ENCODE measurements at places on chromosomes 5 and 9.

DNA sequence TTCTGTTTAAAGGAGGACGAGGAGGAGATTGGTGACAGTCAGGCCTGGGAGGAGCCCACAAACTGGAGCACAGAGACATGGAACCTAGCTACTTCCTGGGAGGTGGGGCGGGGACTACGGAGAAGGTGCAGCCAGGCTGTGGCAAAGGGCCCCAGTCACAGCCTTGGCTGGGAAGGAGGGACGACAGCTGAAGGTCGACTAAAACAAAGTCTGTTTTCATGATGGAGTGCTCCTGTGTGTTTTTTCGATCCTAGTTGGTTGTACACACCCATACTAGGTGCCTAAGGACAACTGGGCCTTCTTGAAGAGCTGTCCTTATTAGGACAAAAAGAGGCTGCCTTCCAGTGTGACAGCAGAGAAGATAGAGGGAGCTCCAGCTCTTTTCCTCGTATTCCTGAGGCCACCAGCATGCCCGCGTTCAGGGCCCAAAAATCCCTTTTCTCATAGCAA is 2.9 kb downstream of the CCDC107 start:
- peak; percentile 56 for DNase-seq

GRCh38 chr9:126704892-126705766 is 91.4 kb downstream of the LMX1B start:
- peak; percentile 60 for DNase-seq

DNA sequence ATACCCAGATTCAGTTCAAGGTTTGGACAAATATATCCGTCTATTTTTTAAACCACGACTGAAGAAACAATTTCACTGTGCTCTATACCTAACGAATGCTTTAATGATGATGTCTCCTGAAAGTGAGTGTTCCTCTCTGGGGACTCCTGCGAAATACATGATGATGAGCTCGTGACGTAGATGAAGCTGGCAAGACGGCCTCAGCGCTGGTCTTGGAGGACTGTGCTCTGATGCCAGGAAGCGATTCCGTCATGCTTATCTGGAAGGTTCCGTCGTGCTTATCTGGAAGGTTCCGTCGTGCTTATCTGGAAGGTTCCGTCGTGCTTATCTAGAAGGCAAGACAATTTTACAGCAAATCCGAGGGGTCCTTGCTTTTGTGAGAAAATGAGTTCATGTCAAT is 250.8 kb upstream of the IRX2 start:
- DNase-seq = no peak

- no peak for DNase-seq
Measured at GRCh38 chr5:8560776-8561175, 691.8 kb downstream of the MTRR start.

- DNase-seq = no peak
Measured at GRCh38 chr5:91910655-91911054, 527.5 kb upstream of the ARRDC3 start.
